ENCODE measurements at places on chromosomes 4 and X. TPM values are rescaled to one million over a fixed set of nuclear protein-coding genes. Genes with fewer than 3 reads are reported as not detected.

The TREX2 gene
- total RNA-seq: 1.8 TPM

The AKAP14 gene
- not detected for total RNA-seq

The GYG2 gene
- 5.1 TPM for total RNA-seq

The KLHL13 gene
- 0.29 TPM for total RNA-seq

The PAGE4 gene
- not detected for total RNA-seq

The NRK gene
- not detected for total RNA-seq

The GLRA2 gene
- not detected for total RNA-seq

The TRIM61 gene
- total RNA-seq: not detected

The C4orf17 gene
- total RNA-seq: not detected

Data from A549 treated with Hydrocortisone at 1 μM for 4 hours (cell line).